Suppressor macrophage treated with lipopolysaccharide for 1 hour (primary cell): ENCODE measurements at places on chromosomes 16 and 17.

- DNase-seq = no peak
Measured at GRCh38 chr17:49987681-49988441, 7.2 kb downstream of the DLX3 start.

DNA sequence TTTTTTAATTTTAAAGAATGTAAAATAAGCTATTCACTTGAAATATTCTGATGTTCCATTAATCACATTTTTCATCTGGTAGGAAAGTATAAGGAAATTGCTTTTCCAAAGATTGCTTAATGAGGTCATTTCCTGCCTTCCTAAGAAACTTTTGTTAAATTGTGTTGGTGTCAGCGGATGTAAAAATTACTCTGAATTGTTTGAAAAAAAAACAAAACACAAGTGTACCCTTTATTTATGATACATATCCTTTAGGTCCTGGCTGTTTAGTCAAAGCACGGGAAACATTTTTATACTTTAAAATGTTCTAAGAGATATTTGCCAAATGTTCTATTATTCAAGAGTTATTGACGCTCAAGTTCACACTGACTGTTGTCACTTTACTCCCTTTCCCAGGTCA is 1357.4 kb upstream of the GOT2 start:
- no peak for DNase-seq

GRCh38 chr17:8153525-8153956 is 1.3 kb upstream of the PER1 start:
- peak; percentile 94 for DNase-seq

- DNase-seq = no peak
Measured at GRCh38 chr17:16050844-16051243, 51.2 kb downstream of the TTC19 start.

DNA sequence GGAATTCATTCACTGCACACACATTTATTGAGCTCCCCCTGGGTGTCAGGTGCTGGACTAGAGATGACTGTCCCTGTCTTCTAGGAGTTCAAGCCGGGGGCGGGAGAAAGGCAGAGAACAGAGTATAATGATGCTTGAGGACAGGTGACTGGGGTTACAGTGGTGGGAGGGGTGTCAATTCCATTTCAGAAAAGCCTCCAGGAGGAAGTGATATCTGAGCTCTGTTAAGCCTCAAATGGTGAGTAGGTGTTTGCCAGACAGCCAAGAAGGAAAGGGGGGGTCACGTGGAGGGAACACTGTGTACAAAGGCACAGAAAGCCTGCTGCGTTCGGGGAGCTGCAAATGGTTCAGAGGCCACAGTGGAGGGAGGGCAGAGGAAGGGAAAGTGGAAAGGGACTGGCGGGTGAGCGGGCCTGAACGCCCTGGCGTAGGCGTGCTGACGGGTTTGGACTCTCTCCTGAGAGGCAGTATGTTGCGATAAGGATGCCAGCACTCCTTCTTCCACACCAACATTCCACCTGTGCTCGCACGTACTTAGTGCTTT is 9.7 kb upstream of the NXPH3 start:
- DNase-seq = peak; percentile 71

- no peak for DNase-seq
Measured at GRCh38 chr17:17395885-17396284, 80.9 kb upstream of the MED9 start.

DNA sequence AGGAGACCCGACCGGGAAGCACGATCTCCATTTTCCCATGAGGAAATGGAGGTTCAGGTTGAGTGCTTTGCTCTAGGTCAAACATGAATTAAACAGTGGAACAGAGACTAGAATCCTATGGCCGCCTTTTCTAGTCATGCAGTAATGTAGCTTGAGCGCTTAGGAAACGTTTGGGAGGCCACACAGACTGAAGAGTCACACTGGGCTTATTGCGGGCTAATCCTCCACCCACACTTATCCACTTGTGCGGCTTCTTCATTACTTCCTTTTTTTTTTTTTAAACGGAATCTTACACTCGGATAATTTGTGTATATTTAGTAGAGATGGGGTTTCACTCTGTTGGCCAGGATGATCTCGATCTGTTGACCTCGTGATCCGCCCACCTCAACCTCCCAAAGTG is 26.0 kb downstream of the CACNG3 start:
- DNase-seq = peak; percentile 21

- no peak for DNase-seq
Measured at GRCh38 chr17:35700150-35700549, 31.3 kb upstream of the RASL10B start.

DNA sequence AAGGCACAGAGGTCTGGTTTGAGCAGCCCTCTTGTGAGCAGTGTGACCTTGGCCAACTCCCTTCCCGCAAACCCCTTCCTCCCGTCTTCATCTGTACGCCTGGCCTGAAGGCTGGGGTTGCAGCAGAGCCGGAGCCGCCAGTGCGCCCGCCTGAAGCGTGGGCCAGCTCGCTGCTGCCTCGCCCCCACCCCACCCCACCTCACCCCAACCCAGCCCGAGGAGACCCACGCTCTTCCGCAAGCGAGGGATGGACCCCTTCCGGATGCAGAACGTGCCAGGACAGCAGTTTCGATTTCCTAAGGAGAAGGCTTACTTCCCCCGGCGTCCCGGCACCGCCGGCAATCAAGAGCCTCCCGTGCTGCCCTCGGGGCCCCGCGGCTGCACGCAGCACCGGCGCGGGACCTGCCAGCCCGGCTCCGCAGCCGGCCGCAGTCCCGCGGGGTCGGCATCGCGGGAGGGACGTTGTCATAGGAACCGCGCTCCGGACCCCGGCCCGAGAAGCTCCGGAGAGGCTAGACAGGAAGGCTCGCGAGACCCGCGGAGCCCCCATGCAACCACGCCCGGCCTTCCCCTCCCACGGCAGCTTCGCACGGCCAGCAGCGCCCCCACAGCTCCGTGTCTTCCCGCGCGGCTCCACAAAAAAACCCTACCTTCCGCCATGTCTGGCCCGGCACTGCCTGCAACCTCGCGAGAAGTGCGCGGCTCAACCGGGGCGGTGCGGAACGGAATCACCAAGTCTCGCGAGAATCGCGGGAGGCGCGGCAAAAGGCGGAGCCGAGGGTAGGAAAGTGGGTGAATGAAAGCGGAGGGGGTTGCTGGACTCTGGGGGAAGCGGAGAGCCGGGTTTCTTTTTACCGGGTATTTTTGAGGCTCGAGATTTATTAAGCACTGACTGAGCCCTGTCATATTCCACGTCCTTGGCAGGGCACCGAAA is at the start of gene ANKFY1:
ANKFY1 (minus strand) TSS at position 698 of the 934 bp plus-strand sequence; CDS start at position 660, 38 bp downstream.
- DNase-seq = peak; percentile 98

GRCh38 chr16:49926941-49927340 is 71.0 kb upstream of the ZNF423 start:
- DNase-seq = no peak

DNA sequence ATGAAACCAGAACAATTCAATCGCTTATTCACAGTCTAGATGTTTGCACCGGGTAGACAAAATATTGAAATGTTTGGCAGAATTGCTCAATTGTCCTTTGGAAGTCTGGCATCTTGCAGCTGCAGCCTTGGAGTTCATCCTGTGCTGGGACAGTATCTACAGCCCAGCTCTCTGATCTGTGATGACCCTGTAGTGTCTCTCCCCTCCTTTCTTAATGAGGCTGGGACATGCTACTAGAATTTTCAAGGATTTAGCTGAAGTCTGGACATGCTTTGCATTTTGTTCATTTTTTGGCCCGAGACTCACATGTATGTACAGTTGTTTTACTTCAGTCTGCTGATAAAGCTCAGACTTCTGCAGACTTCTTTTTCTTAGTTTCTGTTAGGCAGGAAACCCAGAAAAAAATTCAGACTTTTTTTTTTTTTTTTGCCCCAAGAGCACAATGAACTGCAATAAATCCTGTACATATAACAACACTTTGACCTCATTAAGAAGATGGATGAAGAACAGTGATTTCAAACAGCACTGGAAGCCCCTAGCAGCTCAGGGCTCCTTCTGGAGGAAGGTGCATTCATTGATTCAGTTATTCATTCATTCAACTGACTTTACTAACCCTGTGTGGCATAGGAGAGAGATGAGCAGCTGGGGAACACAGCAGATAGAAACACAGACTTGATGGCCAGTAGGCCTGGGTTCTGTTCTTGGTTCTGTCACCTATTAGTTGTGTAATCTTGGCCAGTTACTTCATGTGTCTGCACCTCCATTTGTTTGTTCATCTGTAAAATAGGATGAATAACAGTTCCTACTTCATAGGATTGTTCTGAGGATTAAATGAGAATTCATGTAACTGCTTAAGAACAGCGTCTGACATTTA is 210.0 kb downstream of the MAP2K4 start:
- DNase-seq = no peak

DNA sequence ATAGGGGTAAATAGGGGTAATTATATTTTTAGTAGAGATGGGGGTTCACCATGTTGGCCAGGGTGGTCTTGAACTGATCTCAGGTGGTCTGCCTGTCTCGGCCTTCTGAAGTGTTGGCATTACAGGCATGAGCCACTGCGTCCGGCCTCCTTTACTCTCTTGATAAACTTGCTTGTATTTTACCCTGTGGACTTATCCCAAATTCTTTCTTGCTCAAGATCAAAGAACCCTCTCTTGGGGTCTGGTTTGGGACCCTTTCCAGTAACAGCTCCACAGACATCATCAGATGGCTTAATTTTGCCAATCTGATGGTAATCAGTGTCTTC is 5.6 kb upstream of the C1QTNF1 start:
- DNase-seq = no peak

GRCh38 chr17:28478712-28479615 is 5.5 kb downstream of the SLC13A2 start:
- DNase-seq = peak; percentile 47

- peak; percentile 24 for DNase-seq
Measured at GRCh38 chr17:2011411-2012371, 13.4 kb downstream of the RTN4RL1 start.

GRCh38 chr17:52148969-52149351 is 9.6 kb downstream of the CA10 start:
- DNase-seq = no peak

- no peak for DNase-seq
Measured at GRCh38 chr16:70416748-70417616, 21.9 kb downstream of the ST3GAL2 start.

- no peak for DNase-seq
Measured at GRCh38 chr17:13281626-13282025, 263.8 kb upstream of the ELAC2 start.
